ENCODE measurements at places on chromosomes 6 and 20. TPM values are rescaled to one million over a fixed set of nuclear protein-coding genes. Genes with fewer than 3 reads are reported as not detected.

- no peak for DNase-seq
Observed at GRCh38 chr6:128586095-128586494, 65.7 kb upstream of the PTPRK start.

WASF1 gene
- total RNA-seq = 159 TPM

- DNase-seq = no peak
Observed at GRCh38 chr6:156955494-156956183, 178.5 kb downstream of the ARID1B start.

- no peak for DNase-seq
Observed at GRCh38 chr6:27156874-27157458, 90.5 kb upstream of the PRSS16 start.

IRF4 gene
- total RNA-seq = 0.37 TPM

PNPLA1 gene
- 0.26 TPM for total RNA-seq

- DNase-seq = peak; percentile 25
Observed at GRCh38 chr6:117907601-117908245, 659 bp downstream of the SLC35F1 start.

- no peak for DNase-seq
Observed at GRCh38 chr6:112172540-112172939, 81.8 kb downstream of the LAMA4 start.

GRCh38 chr6:65289491-65289890 is 417.5 kb downstream of the EYS start:
- DNase-seq = no peak

COL20A1 gene
- total RNA-seq = not detected

- DNase-seq = no peak
Observed at GRCh38 chr6:17491416-17492142, 98.2 kb downstream of the CAP2 start.

TFAP2A gene
- 19.1 TPM for total RNA-seq

DNA sequence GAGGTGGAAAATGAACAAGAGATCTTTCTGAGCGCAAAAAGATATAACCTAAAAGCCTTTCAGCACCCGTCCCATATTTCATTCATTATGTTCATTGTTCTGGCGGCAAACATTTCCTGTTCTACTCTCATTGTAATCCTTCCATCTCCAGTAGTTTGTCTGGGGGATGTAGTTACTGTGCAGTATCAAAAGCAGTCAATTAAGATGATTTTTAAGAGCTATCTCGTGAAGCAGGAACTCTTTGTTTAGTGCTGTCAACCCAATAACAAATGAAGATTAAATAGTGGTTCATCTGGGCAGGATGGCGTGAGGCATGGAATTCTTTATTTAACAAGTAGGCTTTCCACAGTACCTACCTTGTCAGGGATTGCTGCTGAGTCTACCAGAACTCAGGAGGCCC is 876.7 kb downstream of the HACE1 start:
- peak; percentile 87 for DNase-seq

IMPG1 gene
- total RNA-seq = not detected

DNA sequence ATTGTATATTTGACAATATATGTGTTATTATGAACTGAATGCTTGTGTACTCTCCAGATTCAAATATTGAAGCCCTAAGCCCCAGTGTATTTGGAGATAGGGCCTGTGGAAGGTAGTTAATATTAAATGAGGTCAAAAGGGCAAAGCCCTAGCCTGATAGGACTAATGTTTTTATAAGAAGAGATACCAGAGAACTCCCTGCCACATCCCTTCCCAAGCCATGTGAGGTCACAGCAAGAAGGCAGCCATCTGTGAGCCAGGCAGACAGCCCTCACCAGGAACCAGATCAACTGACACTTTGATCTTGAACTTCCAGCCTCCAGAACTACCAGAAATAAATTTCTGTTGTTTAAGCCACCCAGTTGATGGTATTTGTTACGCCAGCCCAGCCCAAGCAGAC is 36.4 kb upstream of the FBXL4 start:
- DNase-seq = no peak

GRCh38 chr6:45422503-45423110 is 44.9 kb upstream of the SUPT3H start:
- DNase-seq = peak; percentile 65

DNA sequence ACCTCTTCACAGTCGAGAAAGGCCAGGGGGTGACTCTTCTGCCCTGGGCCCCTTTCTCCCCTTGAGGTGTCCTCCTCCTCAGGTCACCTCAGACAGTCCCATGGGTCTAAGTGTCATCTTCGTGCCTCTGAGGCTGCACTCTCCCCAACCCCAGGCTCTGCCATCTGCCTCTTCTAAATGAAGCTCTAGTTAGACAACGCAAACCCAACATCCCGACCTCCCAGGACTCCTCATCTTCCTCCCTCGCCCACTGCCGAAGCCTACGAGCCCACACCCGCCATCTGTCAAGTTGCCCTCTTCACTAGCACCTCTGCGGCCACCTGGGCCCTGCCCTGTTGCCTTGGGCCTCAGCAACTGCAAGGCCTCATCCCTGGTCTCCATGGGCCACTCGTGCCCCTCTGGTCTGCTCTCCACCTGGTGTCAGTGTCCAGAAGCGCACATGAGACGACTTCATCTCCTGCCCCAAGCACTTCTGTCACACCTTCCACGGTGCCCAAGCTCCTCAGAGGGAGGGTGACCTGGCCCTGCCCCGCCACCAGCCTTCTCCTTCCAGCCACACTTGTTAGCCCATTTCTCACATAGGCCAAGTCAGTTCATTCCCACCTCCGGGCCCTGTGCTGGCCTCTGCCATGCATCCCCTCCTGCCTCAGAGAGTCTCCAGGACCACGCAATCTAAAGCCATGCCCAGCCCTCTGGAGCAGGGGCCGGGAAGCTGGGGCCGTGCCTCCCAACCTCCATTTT is 53.8 kb downstream of the RRBP1 start:
- DNase-seq = no peak

DNA sequence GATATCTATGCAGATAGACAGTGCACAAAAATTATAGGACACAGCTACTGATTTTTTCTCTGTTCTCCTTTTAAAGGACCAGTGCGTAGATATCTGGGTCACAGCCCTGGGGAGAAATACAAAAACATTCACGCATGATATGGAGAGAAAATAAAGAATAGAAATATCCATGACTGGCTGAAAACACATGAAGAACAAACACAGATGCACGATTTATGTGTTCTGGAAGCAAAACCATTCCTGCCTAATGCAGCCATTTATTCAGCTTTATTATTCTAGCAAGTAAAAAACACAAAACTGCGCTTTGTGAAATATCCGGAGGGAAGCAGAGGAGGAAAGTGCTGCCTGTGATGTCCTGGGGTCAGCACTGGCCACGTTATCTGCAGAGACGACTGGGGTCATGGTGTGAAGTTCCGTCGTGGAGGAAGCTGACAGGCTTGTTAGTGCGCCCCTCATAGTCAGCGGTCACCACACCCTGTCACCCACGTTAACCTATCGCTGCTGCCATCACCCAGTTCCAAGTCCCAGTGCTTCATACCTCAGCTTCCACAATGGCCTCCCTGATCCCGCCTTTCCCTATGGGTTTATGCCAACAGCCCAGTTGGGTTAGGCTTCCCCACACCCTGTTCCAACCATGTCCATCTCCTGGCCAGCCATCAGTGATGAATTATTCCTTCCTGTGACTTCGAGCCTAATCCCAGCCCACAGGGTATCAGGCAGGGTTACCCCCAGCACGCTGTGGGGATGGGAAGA is 86.6 kb upstream of the RPS6KA2 start:
- no peak for DNase-seq

DEFB132 gene
- total RNA-seq = not detected

GRCh38 chr20:36493051-36493800 is 48.1 kb upstream of the MYL9 start:
- no peak for DNase-seq

DNA sequence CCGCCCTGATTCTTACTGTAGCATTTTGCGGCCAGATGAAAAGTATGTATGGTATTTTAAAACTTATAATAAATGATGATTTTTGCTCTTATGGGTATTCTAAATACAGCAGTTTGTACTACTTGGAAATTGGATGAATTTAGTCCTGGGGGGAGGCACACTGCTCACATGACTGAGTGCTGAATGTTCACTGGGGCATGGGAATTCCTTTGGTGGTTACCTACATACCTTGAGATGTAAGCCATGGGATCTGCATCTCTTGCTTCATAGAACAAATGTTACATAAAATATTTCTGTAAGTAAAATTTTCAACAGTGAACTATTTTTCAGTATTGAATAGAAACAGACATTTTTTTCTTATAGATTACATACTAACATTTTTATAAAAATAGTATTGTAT is 71.1 kb downstream of the FIG4 start:
- DNase-seq = no peak

- DNase-seq = no peak
Observed at GRCh38 chr6:130913120-130913519, 85.9 kb downstream of the SMLR1 start.

MACROD2 gene
- total RNA-seq = 1.0 TPM

PRSS35 gene
- 131 TPM for total RNA-seq

IYD gene
- total RNA-seq = not detected

INSM1 gene
- not detected for total RNA-seq

DNA sequence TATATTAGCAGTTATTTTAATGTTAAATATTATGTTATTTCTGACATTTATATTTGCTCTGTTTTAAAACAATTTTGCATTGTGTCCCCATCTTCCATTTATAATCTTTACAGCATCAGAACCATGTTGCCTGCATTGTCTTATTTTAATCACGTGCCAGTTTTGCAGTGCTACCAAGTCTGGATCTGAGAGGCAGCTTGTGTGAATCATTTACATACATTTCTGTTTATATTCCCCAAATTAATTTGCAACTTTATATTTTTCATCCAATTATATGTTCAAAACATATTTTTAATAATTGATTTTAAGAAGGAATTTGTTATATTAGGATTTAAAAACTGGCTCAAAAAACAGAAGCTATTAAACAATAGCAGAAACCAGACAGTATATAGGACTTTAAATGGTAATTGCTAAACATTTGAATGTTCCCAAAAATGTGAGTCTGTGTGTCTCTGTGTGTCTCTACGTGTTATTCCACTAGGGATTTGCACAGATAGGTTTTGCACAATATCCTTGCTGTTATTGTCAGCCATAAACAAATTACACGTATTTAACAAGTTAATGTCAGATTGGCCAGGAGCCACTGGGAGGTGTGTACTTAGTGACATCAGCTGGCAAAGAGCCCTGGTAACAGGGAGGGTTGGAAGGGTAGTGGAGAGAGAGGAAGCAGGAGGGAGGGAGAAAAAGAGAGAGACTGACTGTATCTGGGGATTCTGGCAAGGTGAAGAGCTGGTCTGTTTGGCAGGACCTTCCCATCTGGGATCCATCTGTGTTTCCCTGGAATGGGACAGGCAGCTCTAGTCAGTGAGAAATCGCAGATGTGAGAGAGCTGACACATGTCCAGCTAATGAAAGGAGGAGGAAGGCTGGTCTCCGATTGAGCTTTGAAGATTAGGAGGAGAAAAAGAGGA is 72.1 kb downstream of the CBFA2T2 start:
- DNase-seq = peak; percentile 75

HRH3 gene
- 0.22 TPM for total RNA-seq

TSPO2 gene
- total RNA-seq = not detected

DNA sequence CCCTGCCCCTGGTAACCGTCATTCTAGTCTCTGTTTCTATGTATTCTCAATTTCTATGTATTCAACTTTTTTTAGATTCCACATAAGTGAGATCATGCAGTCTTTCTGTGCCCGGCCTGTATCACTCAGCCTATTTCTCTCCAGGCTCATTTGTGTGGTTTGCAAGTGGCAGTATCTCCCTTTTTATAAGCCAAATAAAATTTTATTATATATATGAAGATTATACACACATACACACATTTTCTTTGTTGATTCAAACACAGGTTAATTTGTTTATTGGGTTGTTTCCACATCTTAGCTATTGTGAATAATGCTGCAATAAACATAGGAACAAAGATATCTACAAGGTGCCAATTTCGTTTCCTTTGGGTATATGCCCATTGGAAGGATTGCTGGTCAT is 571.7 kb downstream of the DHX35 start:
- DNase-seq = no peak

DNA sequence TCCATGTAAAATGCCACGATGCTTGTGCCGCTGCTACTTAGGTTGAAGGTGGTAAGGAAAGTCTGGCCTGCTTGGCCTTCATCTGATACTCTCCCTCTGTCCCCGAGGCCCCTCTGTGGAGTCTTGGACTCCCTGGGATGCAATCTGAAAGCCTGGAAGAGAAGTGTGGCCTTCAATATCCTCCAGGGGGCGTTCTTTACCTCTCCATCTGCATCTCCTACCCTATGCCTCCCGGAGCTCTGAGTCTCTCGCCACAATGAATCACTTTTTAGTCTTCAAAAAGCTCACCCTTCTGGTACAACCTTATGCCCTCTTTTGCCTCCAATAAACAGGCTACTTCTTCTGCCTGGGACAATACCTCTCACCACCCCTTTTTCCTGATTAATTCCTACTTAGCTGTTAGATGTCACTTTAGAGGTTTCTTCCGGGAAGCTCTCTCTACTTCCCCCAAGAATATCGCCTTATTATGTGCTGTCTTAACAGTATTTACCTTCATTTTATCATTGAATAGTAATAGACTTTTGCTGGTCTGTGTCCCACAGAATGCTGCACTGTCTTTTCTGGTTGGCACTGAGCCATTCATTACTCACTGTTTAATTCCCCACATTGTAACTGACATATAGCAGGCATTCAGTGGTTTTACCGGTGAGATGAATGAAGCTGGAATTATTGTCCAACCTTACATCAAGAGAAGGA is 13.9 kb upstream of the ATG5 start:
- DNase-seq = peak; percentile 84

EPPIN gene
- total RNA-seq = not detected

RIMS1 gene
- total RNA-seq = 0.50 TPM

DNA sequence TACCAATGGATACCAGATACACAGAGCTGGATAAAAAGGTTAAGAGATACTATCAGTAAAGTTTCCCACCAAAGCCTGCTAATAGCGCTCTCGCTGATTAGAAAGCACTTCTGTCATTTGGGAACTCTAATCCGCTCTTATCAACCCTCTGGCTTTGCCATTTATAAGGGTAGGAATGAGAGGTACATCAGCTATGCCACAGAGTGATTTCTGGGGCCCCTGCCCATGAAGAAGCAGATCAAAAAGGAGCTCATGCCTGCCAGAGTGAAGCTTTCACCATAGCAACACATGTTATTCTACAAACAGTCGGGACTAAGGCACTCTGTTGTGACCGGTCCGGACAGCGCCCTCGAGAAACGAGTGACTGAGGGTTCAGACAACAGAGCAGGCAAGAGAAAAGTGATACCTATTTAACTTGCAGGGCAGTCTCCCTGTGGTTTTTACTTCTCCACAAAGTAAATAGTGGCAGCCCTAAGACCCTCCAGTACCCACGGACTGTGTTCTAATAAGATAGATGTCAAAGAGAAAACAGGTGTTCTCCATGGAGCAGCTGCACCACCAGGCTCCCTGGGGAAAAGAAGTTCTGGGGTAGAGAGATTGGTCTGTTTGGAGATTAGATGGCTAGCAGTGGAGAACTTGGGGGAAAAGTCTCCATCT is 5.6 kb downstream of the TRAM2 start:
- no peak for DNase-seq

KCNK15 gene
- not detected for total RNA-seq

GRCh38 chr6:147116056-147116455 is 88.2 kb upstream of the STXBP5 start:
- no peak for DNase-seq

DNA sequence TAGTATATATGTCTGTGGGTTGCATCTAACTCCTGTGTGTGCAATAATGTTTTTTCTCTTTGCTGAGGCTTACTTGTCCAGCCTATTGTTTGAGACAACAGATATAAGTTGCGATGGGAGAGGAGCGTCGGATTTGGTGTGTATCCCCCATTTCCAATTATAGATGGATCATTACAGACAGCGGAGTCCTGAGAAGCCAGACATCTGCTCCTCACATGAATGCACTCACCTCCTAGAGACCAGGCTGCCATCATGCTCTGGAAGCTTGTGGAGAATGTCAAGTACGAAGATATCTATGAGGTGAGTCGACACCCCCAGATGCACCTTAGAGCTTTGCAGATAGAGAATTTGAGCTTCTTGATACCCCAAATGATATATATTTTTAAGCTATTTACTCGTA is at the start of gene TFAP2B:
Gene TFAP2B (plus strand): TSS at position 199 of the 400 bp plus-strand sequence. CDS start 21 bp downstream, at position 220.
- DNase-seq = no peak

Data from A673 (cell line).